ENCODE measurements at places on chromosomes 16 and 17. TPM values are rescaled to one million over a fixed set of nuclear protein-coding genes. Genes with fewer than 3 reads are reported as not detected.

GRCh38 chr17:63961355-63962212, 11.1 kb downstream of the SCN4A start:
- DNase-seq = peak; percentile 54

GRCh38 chr16:27625050-27625697, 75.2 kb downstream of the KATNIP start:
- peak; percentile 37 for DNase-seq

- no peak for DNase-seq
Observed at GRCh38 chr16:66107661-66108060, 258.8 kb upstream of the CDH5 start.

- peak; percentile 41 for DNase-seq
Observed at GRCh38 chr16:70380248-70380918, 33.7 kb downstream of the DDX19A start.

DNA sequence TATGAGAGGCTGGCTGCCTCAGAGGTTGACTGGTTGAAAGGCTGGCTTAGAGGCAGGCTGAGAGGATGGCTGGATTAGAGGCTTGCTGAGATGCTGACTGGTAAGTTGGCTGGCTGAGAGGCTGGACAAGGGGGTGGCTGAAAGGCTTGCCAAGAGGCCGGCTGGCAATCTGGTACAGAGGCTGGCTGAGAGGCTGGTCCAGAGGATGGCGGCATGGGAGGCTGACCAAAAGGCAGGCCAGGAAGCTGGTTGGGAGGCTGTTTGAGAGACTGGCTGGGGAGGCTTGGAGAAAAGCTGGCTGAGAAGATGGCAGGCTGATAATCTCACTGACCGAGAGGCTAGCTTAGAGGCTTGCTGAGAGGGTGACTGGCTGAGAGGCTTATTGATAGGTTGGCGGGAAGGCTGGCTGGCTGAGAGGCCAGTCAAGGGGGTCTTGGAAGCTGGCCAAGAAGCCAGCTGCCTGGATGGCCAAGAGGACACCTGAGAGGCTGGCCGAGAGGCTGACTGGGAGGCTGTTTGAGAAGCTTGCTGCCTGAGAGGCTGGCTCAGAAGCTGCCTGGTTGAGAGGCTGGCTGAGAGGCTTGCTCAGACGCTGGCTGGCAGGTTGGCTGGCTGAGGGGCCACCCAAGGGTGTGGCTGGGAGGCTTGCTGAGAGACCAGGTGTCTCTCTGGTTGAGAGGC, 34.2 kb upstream of the ACSM2B start:
- DNase-seq = no peak

- DNase-seq = no peak
Observed at GRCh38 chr16:85504242-85504641, 108.9 kb upstream of the GSE1 start.

GRCh38 chr16:10465821-10466220, 80.0 kb downstream of the ATF7IP2 start:
- DNase-seq = no peak

- DNase-seq = no peak
Observed at GRCh38 chr17:15278380-15278779, 13.3 kb upstream of the PMP22 start.

- peak; percentile 29 for DNase-seq
Observed at GRCh38 chr16:12661656-12662172, 142.0 kb downstream of the CPPED1 start.

GRCh38 chr17:76188213-76189016, 47.4 kb upstream of the FOXJ1 start:
- no peak for DNase-seq

DNA sequence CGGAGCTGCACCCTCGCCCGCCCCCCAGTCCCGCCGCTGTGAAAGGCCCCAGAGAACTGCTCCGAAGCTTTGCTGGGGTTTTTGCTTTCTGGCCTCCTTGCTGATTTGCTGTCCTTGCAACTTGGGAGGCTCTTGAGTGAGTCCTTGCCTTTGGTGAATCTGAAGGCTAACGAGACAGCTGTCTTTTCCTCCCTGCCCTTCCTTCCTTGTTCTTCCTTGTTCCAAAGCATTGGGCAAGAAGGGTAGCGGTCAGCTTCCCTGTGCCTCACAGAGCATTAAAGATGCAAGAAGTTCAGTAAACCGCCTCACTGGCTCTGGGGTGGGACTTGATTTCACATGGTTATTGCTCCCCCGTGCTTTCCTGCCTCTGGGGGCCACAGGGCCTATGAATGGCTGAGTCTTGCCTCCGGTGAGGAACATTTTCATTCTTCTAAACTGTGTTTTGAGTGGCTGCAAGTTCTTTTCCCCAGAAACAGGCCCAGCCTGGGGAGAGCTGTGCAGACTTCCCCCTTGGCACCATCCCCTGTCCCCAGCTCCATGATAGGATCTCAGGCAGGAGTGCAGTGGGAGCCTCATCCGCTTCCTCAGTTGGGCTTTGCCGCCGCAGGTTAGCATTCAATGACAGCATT, 1.4 kb downstream of the YPEL2 start:
- DNase-seq = peak; percentile 35

Gene EVPLL
- total RNA-seq = 0.12 TPM
